SW480 (cell line): ENCODE measurements at places on chromosomes 4 and X.

DNA sequence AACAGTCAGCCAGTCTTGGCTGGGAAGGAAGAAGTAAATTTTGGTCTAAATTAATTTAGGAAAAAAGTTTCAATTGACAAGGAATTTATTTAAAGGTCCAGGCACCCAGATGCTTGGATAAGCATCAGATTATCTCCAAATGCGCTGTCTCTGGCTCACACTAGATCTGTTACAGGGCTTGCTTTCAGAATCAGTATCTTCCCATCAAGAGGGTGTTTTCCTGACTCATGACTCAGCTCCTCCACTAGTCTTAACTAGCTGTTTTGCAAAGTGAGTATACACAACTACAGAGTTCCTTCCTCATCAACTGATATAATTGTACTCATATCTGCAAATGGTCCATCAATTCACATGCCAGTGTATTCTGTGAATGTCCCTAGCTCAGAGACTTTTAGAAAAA is 482.1 kb upstream of the CPEB2 start:
- DNase-seq, result no peak

- DNase-seq, result no peak
These were observed 94.2 kb upstream of the MYOZ2 start for GRCh38 chr4:119041396-119041795.

DNA sequence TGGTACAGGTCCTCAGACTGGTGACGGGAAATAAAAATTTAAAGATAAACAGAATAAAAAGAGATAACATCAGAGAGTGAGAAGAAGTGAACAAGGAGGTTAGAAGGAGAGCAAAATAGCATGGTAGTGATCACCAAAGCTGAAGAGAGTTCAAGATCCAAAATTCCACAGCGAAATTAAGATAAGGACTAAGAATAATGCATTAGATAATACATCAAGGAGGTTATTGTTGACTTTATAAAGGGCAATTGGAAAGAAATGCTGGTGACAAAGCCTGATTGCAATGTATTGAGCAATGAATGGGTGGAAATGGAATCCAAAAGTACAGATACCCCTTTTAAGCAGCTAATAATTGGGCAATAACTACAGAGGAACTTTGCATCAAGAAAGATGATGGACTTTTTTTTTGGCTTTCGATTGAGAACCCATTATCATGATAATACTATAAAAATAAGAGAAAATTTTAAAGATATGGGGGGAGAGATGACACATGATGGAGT is 101.6 kb upstream of the MAP9 start:
- DNase-seq, result no peak

DNA sequence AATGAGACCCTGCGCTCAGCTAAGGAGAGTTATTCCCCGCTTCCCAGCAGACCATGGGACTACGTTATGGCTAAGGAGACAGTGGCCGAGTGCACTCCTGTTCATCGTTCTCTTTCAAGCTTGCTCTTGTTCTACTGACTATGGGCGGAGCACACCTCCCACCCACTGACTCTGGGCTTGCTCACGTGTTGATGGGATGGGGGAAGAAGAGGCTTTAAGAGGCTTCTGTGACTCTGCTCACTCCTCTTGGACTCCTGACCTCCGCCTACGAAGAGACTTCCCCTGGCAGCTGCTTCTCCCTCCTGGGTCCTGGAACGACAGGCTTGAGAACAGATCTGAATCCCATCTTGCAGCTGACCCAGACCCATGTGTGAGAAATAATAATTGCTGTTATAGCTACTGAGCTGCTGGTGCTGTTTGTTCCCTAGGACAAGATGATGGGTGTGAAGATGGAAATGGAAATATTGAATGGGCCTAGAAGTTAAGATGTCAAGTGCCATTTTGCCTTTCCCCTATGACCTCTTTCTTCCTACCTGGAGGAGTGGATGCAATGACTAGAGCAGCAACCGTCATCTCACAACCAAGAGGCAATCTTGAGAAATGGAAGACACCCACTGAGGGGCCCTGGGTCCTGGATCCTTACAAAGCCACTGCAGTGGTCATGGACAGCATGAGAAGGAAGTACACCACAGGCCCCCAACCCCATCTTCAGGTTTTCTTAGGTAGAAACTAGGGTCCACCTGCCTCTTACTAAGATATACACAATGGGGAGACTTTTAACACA is 38.7 kb upstream of the IRAK1 start:
- no peak for DNase-seq

DNA sequence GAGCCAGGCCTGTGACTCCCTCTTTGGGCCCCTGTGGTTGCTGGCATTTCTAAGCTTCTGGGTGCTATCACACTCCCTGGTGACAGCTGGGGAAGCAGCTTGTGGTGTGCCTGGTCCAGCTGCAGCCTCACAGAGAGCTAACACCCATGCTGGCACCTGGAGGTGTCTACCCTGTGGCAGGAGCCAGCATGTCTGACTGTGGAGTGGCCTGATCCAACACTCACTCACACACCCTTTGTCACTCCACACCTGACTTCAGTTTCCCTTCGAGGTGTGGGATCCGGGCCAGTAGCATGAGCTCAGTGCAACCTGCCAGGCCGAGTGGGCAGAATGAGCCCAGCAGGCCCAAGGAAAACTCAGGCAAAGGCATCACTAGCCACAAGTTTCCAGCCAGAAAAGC is 67.5 kb downstream of the TECRL start:
- DNase-seq, result no peak

DNA sequence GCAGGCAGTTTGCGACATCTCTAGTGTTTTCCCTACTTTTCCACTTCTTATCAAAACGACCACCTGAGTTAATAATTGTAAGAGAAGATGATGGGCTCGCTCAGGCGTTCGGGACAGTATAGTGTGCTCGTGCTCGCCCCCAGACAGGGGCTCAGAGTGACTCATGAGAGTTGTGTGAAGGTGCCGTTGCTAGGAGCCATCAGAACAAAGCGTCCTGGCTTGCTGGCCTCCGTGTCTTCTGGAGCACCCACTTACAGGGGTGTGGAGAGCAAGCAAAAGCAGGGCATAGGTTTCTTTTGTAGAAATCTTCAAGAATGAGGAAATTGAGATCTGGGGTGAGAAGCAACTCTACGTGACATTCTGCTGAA is 73.0 kb upstream of the ADGRG2 start:
- no peak for DNase-seq

GRCh38 chrX:43176686-43177085 is 398.7 kb upstream of the PPP1R2C start:
- peak; percentile 34 for DNase-seq

DNA sequence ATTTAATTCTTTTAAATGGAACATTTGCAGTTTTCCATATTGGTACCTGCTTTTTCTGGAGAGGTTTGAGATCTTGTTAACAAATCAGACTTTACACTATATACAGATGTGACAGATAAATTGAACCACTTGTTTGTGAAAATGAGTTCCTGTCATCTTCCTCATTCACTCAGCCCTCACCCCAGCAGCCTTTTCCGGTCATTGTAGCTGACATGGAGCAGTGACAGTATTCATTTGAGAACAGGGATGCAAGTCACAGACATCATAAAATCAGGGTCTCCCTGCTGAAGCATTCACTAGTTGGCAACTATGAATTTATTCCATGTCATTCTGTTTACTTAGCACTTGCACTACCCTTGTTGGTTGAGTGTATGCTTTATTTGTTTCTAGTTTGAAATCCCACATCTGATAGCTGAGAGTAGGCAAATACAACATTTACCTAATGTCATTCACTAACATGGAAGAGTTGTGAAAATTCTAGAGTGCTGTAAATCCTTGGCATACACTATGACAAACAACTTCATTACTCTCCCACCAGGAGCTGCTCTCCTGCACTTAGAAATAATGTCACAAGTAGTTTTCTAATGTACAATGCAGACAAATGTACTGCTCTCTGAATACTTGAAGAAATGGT is 78.9 kb downstream of the UGT8 start:
- no peak for DNase-seq

DNA sequence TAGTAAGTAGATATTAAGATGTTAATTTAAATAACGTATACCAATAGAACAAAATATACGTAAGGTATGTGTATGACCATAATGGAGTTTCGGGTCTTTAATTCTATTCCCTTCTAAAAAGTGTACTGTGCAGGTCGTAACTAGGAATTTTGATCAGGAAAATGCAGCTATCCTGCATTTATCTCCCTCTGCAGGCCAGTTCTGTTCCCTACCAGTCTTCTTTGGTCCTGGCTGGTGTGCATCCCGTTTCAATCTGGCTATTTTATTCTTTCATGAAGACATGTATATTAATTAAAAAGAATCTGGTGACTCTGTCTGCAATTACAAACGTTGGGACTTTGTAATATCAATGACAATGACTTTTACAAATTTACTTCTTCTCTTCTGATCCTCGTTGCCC is 534.1 kb upstream of the AADAT start:
- peak; percentile 1 for DNase-seq

DNA sequence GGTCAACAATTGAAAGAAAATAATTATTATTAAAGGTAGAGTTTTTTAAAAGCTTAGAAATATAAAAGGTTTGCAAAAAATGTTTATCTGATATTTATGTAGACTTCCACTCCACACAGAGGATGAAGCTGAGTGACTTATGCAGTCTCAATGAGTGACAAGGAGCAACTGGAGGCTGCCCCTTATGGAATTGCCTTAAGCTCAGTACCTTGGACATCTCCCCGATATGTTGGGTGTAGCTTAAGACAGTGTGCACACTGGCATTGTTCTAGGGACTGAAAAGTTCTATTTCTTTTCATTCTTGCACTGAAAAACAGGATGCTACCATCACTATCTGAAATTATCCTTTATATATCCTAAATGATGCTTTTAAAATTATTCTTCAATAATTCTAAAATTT is 292.1 kb downstream of the PRDM5 start:
- DNase-seq, result no peak

DNA sequence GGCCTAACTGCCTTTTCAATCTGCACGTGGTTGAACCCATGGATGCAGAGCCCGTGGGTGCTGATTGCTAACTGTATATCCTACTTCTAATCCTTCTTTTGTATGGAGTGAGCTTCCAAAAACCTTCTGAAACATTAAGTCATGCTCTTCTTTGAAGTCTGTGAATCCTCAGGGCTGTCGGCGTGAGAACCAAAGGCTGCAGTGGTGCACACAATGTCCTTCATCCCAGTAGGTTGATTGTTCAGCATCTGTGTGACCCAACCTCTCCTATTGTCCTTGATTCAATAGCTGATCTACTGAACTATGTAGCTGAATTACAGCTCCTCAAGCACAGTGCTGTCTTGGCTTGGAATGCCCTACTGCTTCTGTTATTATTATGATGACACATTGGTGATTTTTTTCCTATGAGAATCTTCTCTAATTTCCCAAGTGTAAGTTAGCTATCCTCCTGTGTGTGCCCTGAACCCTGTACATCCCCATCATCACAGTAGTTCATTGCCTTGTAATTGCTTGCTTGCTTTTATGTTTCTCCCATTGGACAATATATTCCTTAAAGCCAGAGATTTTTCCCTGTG is 294.6 kb downstream of the TRIML1 start:
- no peak for DNase-seq

GRCh38 chr4:4329496-4329895 is 39.4 kb downstream of the ZBTB49 start:
- no peak for DNase-seq

DNA sequence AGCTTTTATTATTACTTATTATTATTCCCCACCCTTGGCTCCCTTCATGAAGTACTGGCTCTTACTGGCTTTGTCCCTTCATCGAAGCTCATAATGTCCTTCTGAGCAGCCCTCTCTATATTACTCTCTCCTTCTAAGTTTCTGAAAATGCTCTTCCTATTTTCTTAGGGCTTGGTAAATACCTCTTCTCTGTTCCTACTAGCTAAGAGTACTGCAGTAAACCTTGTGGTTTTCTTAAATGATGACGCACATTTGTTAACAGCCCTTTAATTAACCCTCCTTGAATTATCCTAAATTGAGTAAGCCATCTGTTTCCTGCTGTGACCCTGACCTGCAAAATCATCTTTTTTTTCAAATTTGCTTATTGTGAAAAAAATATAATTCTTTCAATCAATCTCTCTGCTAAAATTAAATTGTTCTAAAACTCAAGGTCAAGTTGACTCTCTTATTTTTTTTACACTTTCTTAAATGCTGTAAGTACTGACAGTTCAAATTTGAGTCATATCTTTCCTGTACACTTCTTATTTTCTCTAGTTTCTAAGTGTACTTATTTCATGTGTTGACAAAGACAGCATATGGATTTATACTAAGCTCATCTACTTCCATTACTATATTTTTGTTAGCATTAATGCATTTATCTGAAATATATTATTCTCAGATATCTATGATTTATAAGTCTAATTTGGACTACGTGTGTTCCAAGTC is 148.9 kb downstream of the ADAM29 start:
- DNase-seq, result no peak

GRCh38 chr4:139282065-139282720 is 2.2 kb upstream of the MGARP start:
- no peak for DNase-seq

- peak; percentile 37 for DNase-seq
These were observed at the start of gene BEX3 for GRCh38 chrX:103376118-103376978. Gene BEX3 (plus strand): TSS chrX:103376538. CDS start chrX:103377522, 984 bp downstream.

DNA sequence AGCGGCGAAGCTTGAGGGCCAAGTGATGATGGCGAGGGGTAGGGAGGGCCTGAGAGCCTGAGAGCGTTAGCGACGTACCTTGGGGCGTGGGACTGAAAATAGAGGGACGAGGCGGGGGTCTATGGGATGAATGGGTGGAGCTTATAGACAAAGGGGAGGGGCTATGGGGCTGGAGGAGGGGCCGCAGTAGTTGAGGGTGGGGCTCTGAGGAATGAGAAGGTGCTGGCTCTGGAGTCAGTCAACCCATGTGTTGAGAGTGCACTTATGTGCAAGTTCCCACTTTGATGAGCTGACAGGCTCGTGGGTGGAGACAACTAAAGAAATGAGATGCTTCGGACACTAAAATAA is 488 bp downstream of the TBC1D25 start:
- no peak for DNase-seq

- no peak for DNase-seq
These were observed 48.2 kb upstream of the EPGN start for GRCh38 chr4:74260036-74260435.

DNA sequence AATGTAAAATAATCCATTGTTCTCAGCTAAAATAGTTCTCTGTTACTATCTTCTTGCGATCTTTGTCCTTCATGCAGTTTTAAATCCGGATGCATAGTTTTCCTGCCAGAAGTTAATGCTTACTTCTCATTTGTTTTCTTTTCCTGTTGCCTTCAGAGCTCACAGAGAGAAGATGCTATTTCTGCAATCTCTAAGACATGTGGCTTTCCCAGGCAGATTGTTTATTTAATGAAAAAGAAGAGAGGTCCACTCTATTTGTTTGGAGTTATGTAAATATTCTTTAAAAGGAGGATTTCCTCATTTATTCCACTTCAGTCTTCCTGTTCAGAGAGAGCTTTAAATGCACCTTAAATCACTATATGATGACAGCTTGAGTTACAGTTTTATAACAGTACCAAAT is 39.3 kb upstream of the HPGD start:
- DNase-seq, result no peak

DNA sequence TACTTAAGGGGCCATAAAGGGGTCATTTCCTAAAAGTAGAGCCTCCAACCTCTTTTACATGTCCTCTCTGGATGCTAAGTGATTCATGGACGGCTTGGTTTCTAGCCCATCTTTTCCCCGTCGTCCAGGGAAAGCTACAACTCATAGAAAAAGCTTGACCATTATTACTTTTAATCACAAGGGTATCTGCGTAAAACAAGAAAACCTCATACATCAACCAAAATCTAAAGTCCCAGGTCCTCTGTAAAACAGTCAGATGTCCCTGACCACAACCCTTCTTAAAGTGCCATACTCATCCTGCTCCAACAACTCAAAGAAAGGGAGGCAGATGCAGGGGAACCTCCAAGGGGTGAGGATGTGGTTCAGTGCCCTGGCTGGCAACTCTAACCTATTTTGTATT is 29.6 kb downstream of the ADGRA3 start:
- DNase-seq, result no peak
